Omental fat pad (tissue), 4 donors: ENCODE measurements at places on chromosomes 5 and 9.

GRCh38 chr9:129761901-129762369, 9.1 kb upstream of the PTGES start:
- no peak for DNase-seq

DNA sequence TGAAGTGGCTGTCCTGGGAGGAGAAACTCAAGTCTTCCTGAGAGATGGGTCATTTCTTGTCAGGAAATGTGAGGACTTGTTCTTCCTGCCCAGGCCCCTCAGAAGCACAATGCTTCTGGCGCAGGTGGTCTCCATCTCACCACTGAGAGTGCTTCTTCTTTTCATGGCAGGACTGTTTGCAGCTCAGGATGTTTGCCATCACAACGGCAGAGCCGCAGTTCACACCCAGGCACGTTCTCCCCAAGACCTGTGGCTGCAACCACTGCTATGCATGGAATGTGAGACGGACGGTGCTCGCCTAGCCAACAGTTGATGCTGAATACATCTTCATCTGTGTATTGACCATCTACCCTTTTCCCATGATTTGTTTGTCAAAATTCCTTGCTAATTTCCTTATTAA, 216.3 kb downstream of the GADD45G start:
- DNase-seq: no peak

GRCh38 chr5:172716796-172717313, 54.1 kb downstream of the DUSP1 start:
- peak; percentile 69 for DNase-seq

- DNase-seq: no peak
Observed at GRCh38 chr5:109998726-109999125, 309.0 kb downstream of the MAN2A1 start.

DNA sequence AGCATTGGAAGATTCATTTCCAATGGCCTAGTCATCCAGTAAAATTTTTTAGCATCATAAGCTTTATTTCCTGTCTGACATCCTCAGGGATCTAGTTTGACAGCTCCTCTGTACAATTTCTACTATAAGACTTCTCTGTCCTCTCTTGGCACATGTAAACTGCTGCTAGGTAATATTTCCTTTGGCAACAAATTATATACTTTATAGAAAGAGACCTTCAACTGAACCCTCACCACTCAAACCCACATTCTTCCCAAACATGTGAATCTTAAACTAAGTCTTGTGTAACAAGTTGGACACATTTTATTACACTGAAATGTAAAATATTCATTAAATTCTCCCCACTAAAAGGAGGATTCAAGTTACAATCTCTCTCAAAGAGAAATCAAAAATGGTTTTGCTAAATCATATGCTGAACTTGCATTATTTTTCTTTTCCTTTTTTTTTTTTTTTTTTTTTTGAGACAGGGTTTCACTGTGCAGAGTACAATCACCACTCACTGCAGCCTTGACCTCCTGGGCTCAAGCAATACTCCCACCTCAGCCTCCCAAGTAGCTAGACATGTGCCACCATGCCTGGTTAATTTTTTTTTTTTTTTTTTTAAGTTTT, 36.9 kb downstream of the SCAI start:
- no peak for DNase-seq

- no peak for DNase-seq
Observed at GRCh38 chr9:131827821-131828369, 88.0 kb upstream of the RAPGEF1 start.

DNA sequence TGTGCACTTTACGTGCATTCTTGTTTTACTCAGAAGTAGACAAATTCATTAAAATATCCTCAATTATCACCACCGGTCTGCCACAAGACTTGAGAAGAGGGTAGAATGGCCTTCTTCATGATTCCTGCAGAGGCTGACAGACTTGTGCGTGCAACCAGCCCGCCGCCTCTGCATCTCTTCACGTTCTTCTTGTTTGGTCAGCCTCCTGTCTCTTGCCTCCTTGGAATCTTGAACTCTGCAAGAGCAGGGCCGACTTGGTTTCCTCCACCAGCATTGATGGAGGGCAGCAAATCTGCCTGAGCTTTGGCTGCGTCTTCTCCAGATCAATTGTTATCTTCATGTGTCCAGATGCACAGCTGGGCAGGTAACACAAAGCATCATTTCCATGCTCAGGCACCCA, 20.2 kb downstream of the UBE2QL1 start:
- no peak for DNase-seq

- no peak for DNase-seq
Observed at GRCh38 chr9:108620767-108621166, 235.0 kb downstream of the ACTL7B start.

DNA sequence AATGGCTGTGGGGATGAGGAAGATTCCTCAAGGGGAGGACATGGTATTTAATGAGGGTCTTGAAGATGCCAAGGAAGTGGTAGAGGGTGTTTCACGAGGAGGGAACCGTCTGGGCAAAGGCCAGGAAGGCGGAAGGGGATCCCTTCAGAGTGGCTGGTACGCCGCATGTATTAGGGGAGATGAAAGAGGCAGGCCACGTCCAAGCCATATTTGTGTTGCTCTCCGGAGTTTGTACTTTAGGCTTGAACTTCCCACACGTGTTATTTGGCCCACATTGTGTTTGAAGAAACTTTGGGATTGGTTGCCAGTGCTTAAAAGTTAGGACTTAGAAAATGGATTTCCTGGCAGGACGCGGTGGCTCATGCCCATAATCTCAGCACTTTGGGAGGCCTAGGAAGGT, 1.2 kb downstream of the FXN start:
- no peak for DNase-seq

GRCh38 chr5:78509884-78510769, 138.4 kb downstream of the LHFPL2 start:
- no peak for DNase-seq

DNA sequence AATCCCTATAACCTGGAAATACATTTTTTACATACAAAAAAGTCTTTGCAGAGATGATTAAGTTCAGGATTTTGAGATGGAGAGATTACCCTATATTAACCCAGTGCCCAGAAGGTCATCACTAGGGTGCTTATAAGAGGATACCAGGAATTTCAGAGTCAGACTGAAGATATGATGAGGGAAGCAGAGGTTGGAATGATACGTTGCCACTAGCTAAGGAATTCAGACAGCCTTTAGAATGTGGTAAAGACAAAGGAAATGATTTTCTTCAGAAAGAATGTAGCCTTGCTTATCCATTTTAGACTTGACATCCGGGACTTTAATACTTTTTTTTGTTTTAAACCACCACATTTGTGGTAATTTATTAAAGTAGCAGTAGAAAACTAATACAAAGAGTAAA, 2176.8 kb upstream of the C9orf72 start:
- no peak for DNase-seq

GRCh38 chr5:171762021-171762608, 23.5 kb upstream of the SMIM23 start:
- no peak for DNase-seq

DNA sequence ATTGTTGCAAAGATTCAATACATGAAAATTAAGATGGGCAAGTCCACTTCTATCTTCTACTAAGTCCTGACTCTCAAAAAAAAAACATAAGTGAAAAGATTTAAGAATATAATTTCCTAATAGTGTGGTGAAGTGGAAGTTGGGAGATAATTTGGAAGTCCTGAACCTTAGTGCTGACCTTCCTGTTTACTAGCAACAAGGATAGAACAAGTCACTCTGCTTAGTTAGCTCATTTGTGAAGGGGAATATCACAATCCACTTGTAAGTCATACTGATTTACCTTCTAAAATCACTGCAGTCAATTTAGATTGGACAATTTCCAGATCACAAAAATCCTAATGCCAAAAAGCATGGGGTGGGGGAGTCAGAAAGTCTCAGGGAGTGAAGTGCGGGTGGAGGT, 43.4 kb upstream of the PCSK5 start:
- DNase-seq: no peak

DNA sequence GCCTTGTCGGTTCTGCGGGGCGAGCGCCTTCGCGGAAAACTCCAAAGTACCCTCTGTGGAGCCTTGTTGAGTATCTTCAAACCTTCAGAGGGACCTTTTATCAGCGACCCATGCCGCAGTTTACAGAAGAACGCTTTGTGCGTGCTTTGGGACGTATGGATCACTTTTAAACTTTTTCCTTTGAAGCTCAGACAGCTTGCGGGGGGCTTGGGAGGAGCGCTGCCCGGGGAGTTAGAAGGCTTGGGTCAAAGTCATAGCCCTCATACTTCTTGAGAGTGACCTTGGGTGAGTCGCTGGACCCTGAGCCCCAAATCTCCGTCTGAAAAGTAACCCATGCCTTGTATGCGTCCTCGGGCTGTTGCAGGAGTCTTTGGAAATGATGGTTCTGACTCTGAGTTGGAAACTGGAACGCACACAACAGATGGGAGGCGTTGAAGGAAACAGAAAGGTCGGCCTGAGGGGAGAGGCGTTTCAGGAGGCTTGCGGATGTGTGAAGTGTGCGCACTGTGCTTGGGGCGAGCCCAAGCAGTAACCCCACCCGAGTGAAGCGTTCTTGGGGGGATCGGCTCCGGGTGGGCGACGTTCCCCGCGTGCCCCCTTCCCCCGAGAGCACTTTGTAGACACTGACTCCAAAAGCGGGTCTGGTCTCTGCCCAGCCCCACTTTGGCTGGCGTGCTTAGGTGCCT, 661 bp upstream of the SLC25A51 start:
- DNase-seq: no peak

DNA sequence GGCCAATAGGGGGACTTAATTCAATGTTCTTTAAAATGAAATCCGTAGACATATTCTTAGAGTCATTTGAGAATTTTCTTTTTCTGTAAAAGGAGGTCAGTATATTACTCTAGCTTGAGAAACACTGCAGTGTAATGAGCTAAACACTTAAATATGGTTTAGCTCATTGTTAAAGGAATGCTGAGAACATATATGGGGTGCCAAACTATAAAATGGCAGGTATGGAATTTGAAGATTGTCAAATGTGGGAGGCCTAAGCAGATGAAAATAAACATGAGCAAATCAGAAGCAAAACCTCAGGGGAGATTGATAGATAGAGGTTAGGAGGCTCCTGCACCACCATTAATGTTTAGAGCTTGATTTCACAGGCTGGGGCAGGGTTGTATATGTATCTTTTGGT, 57.9 kb downstream of the STX17 start:
- no peak for DNase-seq

DNA sequence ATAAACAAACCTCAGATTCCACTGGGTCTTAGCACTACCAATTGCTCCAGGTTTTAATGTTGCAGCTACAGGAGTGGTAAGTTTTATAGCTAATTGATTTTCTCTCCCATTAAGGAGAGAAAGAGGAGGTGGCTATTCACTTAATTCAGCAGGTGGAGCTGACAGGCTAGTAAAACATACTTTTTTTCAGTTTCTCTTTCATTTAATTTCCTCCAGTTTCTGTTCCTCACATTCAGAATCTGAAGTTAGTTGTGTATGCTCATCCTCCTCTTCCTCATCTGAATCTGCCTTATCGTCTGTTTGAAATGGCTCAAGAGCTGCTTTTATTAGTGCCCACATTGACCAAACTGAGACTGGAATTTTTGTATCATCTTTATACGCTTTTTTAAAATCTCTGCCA, 98.0 kb downstream of the PLPPR1 start:
- no peak for DNase-seq

DNA sequence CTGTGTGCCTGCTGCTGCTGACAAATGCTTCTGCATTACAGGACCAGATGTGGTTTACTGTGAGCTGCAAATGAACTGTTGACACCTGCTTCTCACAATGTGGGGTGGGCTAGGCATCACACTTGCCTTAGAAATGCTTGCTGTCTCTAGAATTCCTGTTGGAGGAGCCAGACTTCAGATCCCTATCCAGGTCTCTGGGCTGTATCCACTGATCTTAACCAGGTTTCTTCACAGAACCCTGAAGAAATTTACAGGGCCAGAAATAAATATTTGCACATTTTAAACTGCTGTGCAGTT, 255.4 kb downstream of the FAM114A2 start:
- DNase-seq: no peak

GRCh38 chr5:96610747-96611146, 51.4 kb upstream of the CAST start:
- DNase-seq: no peak

- no peak for DNase-seq
Observed at GRCh38 chr5:175840050-175840841, 31.1 kb upstream of the CPLX2 start.

- DNase-seq: no peak
Observed at GRCh38 chr9:115596021-115596745, 478.2 kb upstream of the TNC start.

DNA sequence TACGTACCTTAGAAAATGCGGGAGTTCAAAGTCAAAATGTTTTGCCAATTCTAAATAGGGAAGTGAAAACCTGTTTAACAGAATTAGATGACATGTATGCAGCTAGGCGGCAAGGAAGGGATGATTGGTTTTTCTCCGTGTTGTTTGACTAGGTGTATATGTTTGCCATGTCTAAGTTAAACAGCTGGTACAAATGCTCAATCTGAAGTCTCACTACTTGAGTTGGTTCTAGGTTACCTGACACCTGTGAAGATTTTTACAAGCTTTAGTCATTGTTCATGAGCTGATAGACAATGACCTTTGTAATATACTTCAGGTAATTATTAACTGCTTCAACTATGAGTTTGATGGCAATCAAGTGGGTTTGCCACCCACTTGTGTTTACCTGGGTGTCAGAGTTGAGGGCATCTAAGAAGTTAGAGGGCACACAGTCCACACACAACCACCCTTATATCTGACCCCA, 74.3 kb downstream of the SLC44A1 start:
- DNase-seq: no peak

DNA sequence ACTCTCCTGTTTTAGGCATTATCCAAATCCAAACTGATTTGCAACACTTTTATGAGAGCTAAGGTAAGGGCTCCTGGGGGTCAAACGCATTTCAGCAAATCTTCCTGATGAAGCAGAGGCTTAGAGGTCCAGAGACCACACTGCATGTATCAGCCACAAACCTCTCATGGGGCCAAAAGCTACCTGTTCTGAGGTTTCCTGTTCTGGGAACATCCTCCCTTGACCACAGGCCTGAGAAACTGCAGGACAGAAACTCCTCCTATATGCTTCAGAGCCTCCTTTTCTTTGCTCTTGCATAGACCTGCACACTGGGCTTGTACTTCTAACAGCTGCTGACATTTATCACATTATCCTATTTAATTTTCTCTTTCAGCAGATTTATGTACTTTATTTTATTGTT, 92.6 kb downstream of the OR2K2 start:
- DNase-seq: no peak

DNA sequence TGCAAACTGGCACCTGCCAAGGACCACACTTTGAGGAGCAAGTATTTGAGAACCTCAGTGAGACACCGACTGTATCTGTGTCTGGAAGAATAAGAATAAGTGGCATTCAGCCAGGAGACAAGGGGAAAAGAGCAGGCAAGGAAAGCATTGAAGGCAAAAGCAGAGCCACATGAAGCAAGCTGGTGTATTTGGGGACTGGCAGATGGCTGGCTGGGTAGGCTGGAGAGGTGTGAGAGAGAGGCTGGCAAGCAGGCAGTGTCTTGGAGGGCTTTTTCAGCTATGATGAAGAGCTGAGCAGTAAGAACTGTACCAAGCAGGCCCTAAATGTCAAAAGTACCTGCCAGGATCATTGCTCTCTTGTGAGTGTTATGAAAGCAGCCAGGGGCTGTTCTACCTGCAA, 14.1 kb upstream of the C5orf58 start:
- DNase-seq: no peak

GRCh38 chr5:116861666-116862065, 287.0 kb upstream of the SEMA6A start:
- no peak for DNase-seq
